Stimulated activated CD8-positive, alpha-beta memory T cell treated with anti-CD3 and anti-CD28 coated beads, Interleukin-15, amount 100 ng/mL, for 24 hours (primary cell): ENCODE measurements at places on chromosomes 3 and 15.

DNA sequence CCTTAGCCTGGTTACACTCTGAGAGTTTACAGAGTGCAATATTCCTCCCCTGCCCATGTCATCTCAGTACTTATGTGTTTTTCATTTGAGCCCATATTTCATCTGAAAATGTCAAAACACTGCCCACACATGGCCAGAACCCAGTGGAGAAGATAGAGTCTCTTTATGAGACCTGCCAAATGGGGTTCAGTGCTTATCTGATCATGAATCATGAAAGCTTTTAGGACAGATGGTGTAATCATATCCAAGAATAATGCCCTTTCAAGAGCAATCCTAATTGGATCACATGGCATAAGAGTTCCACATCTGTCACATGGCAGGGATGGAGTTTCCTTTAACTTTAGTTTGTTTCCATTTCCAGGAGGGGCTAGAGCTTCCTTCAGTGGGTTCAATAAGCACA is 77.2 kb upstream of the AGBL1 start:
- DNase-seq = no peak

- no peak for DNase-seq
Observed at GRCh38 chr3:65635657-65636056, 403.1 kb downstream of the MAGI1 start.

DNA sequence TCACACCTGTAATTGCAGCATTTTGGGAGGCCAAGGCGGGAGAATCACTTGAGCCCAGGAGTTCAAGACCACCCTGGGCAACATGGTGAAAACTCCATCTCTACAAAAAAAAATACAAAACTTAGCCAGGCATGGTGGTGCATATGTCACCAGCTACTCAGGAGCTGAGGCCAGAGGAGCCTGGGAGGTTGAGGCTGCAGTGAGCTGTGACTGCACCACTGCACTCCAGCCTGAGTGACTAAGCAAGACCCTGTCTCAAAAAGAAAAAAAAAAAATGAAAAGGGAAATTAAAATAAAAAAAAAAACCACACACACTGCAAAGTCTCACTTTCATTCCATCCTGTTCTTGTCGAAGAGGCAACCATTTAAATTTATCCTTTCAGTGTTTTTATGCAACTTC is 100.8 kb upstream of the PIAS1 start:
- no peak for DNase-seq

DNA sequence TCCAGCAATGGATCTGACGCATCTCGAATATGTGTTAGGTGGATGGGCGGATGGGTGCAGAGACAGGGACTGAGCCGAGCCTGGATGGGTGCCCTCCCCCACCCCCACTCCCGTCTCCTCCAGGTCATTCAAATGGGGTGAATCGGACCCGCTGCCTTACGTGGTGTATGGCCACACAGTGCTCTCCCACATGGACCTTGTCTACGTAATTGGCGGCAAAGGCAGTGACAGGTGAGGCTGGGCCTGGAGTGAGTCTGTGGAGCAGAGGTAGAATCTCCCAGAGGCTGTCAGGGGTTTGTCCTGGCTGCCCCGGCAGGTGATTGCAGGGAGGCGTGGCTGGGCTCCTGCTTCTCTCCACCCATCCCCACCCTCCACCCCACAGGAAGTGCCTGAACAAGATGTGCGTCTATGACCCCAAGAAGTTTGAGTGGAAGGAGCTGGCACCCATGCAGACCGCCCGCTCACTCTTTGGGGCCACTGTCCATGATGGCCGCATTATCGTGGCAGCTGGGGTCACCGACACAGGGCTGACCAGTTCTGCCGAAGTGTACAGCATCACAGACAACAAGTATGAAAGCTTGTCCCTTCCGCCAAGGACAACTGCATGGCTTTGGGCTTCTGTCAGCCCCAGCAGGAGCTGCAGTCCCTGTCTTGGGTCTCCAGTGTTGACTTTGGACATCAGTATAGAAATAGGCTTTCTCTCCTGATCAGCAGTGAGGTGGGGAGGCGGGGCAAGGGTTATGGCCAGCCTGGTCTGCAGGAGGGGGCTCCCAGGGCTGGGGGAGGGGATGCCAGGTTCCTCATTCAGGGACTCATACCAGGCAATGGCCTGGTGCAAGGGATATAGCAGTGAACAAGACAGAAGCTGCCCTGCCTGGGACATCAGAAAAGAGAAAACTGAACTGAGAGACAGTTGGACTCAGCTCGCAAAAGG is 3.4 kb downstream of the KLHL40 start:
- no peak for DNase-seq
